Mucosa of descending colon (tissue), 3 donors: ENCODE measurements at places on chromosomes 12 and 14. TPM values are rescaled to one million over a fixed set of nuclear protein-coding genes. Genes with fewer than 3 reads are reported as not detected.

Gene DICER1
- total RNA-seq: 72.1 TPM

DNA sequence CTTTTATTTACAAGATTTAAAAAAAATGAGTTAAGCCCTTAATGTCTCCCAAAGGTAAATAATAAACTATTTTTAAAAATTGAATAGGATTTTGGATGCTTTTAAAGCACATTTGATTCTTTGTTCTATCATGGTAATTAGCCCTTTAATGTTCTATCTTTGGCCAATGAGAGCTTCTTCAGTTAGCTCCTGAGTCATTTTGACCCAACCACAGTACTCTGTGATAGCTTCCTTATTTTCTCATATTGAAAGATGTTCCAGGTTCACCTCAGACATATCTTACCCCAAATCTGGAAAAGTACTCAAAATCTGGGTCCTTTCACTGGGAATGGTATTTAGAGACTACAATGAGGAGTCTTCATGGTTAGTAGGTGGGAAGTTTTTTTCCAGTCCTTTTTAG lies 98.0 kb downstream of the MYRFL start:
- no peak for DNase-seq

- no peak for DNase-seq
Observed at GRCh38 chr12:132593071-132593470, 17.3 kb downstream of the LRCOL1 start.

DNA sequence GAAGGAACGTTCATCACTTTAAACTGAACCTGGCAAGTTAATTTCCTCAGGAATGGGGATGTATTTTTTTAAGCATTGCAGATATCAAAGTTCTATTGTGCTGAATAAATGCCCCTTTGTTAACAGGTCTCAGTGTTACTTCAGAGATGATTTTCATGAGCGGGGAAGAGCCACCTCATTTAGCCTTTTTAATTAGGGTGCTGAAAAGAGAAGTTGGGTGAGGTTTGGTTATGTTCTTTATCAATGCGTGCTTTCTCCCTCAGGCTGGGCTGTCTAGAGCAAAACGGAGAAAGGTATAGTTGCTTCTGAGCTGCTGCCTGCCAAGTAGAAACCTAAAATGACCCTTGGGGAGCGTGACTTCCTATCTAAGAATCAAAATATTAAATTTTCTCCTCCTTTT lies 8.0 kb upstream of the HIP1R start:
- no peak for DNase-seq

DNA sequence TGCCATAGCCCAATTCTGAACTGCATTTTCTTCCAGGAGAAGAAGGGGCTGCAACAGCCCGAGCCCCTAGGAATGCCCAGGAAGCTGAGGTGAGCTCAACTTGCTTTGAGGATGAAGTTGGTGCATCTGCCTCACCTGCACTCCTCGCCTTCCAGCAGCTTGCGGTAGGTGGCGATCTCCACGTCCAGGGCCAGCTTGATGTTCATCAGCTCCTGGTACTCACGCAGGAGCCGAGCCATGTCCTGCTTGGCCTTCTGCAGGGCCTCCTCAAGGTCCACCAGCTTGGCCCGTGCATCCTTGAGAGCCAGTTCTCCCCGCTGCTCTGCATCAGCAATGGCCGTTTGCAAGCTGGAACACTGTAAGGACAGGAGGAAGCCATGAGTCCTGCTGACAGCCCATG lies 6.0 kb downstream of the KRT75 start:
- DNase-seq: no peak

- no peak for DNase-seq
Observed at GRCh38 chr12:4191642-4192041, 81.9 kb upstream of the CCND2 start.

Gene POTEG
- not detected for total RNA-seq

DNA sequence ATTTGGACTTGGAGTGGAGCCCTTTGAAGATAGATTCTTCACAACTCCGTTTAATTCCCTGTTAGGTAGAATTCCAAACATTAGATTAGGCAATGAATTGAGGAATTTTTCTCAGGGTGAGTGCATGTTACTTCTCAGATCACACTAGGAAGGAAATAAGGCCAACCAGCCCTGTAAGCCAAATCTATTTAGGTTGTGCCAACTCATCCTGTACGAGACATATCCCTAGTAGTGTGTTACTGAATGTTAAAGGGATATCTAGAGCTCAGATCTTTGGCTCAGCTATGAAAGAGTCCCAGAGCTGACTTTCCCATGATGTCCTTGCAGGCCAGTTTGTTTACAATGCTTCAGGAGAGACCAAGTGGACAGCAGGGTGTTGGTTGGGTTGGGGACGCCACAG lies 45.6 kb downstream of the GPHB5 start:
- no peak for DNase-seq

- DNase-seq: no peak
Observed at GRCh38 chr12:62196146-62196545, 64.1 kb upstream of the USP15 start.

GRCh38 chr14:67493092-67493717 lies 4.7 kb upstream of the TMEM229B start:
- no peak for DNase-seq

DNA sequence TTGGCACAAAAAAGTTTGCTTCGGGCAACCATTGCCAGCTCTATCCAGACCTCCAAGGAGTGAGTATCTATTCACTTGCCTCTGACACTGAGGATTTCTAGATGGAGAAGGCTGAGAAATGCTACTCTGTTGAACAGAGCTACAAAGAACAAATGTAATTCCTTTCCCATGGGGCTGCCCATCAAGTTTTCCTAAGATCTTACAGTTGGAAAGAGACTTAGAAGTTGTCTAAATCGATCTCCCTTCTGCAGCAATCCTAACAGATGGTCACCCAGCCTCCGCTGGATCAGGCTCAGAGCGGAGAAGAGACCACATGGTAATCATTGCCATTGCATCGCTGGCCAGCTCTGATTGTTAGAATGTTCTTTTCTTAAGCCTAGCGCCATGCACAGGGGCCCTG lies 110.1 kb upstream of the BCL2L14 start:
- no peak for DNase-seq

- DNase-seq: peak; percentile 75
Observed at GRCh38 chr12:31874961-31875608, 84.1 kb upstream of the RESF1 start.

Gene SMIM41
- 0.41 TPM for total RNA-seq

GRCh38 chr12:114360485-114360884 lies 45.5 kb downstream of the TBX5 start:
- DNase-seq: no peak

Gene OVCH1
- not detected for total RNA-seq

- peak; percentile 64 for DNase-seq
Observed at GRCh38 chr12:3218228-3219171, 141.3 kb downstream of the TSPAN9 start.

DNA sequence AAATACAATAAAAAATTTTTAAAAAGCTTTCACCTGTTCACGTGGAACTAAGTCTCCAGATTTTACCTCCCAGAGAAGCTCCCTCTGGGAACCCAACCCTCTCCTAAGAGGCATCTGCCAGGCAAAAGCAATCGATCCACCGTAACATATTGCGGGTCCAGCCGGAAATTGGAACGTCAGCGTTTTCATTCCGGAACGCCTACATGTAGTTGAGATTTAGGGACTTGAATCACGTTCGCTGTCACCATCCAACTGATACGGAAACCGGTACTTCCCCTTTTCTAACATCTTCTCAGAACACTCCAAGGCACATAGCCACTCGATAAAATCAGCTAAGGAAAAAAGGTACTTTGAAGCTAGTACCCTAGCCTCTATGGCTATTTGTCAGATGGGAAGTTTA lies 70.3 kb downstream of the COX16 start:
- DNase-seq: no peak
